ENCODE measurements at places on chromosomes 3 and 15.
A peak's percentile ranks its signal among the peaks of the same experiment; 100 is the strongest.

- no peak for DNase-seq
Observed at GRCh38 chr3:159805411-159805772, 183.2 kb upstream of the IL12A start.

DNA sequence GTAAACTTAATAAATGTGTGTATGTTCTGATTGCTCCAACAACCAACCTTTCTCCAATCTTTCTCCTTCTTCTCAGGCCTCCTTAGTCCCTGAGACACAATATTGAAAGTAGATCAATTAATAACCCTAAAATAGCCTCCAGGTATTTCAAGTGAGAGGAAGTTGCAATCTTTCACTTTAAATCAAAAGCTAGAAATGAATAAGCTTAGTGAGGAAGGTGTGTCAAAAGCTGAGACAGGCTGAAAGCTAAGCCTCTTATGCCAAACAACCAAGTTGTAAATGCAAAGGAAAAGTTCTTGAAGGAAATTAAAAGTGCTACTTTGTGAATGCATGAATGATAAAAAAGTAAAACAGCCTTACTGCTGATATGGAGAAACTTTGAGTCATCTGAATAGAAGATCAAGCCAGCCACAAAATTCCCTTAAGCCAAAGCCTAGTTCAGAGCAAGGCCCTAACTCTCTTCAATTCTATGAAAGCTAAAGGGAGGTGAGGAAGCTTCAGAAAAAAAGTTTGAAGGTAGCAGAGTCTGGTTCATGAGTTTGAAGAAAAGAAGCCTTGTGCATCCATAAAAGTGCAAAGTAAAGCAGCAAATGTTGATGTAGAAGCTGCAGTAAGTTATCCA lies 38.6 kb downstream of the CCDC80 start:
- no peak for DNase-seq

DNA sequence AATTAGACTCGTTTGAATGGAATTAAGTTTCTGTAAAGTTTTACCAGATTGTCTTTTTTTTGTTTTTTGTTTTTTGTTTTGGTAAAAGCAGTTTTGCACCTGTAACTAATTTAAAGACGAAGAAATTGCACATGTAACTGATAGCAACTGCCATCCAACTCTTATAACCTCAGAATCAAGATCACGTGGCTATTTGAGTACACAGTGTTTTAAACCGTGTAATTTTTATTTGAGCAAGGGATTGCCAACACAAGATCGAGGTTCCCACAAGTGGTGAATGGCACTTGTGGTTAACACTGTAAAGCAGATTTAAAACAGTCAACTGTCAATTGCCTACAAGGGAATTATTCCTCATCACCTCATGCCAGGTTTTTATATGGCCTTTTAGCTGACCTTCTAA lies 67.3 kb downstream of the PPARG start:
- no peak for DNase-seq

GRCh38 chr3:174253940-174254339 lies 605.2 kb upstream of the NAALADL2 start:
- no peak for DNase-seq

DNA sequence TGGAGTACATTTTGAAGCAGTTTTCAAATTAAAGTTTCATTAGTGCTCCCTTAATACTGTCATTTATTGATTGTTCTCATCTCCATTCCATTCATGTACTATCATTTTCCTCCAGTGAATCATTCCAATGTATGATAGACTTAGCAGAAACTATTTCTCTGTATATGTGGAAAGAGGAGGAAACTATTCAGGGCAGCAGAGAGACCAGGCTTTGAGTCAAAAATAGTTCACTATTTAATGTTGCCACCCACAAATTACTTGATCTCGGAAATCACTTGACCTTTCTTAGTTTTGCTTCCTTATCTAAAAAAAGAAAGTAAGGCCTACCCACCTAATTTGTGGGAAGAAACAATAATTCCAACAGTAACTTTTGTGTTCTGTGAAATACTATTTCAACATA lies 610.5 kb upstream of the ZNF385D start:
- no peak for DNase-seq

DNA sequence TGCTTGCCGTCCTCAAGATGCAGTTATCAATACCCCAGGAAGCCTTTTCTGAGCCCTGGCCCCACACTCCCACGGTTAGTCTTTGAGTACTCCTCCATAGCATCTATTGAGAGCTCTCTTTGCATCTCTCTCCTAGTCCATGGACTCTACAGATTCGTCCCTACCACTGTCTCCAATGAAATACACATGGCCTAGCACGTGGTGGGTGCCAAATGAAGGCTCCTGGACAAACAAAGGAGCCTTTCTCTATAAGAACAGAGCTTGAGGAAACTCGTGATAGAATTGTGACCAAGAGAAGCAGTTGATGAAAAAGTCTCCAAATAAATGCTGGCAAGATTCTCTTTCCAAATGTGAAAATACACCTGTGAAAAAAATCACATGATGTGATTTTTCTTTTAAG lies 166.1 kb downstream of the GABRG3 start:
- no peak for DNase-seq

- no peak for DNase-seq
Observed at GRCh38 chr3:98966862-98967546, 65.5 kb upstream of the DCBLD2 start.

- no peak for DNase-seq
Observed at GRCh38 chr15:76517910-76518309, 181.3 kb downstream of the ISL2 start.

DNA sequence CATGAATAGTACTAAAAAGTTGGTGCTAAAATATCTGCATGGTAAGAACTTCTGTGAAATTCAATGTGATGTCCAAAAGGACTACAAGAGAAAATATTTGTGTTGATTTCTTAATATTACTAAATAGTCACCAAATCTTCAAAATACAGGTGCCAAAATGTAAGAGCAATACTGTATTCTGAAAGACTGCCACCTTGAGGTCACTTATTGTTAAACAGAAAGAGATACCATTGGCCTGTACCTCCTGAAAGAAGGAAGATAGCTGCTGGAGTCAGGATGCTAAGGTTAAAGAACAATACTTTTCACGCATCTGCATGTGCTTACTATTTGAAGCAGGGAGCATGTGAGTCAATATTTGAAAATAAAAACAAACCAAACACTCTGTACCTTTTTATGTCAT lies 72.0 kb upstream of the LSAMP start:
- DNase-seq: no peak

DNA sequence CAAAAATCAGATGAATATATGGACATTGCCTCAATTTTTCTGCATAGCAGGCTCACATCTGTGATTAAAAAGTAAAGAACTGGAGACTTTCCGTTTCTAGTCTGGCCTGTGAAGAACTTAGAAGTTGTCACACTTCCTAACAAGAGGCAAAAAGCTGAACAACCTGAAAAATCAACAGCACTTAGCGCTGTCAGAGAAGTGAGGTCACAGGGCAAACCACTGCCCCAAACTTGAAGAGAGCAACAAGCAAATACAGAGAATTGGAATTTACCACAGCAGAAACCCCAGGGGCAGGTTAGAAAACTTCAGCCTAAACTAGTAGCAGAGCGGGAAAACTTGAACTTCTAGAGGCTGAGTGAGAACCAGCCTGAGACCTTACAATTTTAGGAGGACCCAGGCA lies 38.9 kb downstream of the CCDC54 start:
- DNase-seq: no peak

- no peak for DNase-seq
Observed at GRCh38 chr15:37773111-37773860, 161.2 kb upstream of the TMCO5A start.

GRCh38 chr3:196994056-196994455 lies 25.4 kb upstream of the PIGZ start:
- DNase-seq: no peak

DNA sequence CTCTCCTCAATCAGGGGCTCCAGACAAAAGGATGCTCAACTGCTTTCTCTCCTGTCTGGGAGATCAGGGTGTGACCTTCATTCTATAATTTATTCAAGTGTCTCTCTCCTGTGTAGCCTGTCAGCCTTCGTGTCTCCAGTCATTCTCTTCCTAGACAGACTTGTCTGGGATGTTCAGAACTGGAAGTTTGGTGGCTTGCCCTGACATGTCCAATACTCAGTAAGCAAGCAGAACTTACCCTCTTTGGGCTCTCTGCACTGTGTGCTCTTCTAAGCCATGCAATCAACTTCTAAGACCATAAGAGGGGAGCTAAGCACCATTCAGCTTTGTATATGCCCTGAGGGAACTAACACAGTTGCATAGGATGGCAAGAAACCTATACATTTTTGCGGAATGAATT lies 14.1 kb downstream of the ACKR2 start:
- DNase-seq: no peak

DNA sequence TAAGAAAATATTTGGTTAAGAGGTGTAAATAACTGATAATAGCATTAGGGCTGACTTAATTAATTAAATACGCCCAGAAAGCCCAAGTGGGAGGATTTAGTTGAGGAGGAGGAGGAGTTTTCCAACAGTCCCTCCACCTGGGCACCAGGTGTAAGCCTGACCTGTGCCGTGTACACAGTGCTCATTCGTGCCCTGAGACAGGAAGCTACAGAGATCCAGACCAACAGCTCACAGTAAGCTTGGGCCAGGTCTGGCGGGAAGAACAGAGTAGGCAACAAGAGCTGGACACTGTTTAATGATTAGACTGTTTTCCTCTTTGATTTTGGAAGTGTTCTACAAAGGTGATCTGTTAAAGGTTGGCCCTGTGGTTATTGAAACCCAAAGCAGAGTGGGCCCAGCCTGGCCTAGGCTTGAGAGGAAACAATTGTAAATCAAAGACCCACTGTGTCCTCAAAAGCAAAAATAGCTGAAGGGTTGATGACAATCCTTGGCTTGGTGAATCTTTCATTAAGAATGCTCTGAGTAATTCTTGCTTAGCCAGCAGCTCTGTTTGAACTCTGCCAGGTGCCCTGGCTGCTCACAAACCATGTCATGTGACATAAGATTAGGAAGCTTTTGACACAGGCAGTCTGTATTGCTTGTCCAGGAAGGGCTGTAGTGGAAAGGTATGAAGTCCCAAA lies 13.8 kb downstream of the SQOR start:
- no peak for DNase-seq

- DNase-seq: peak; percentile 81
Observed at GRCh38 chr15:75732809-75733451, 20.3 kb upstream of the CSPG4 start.

DNA sequence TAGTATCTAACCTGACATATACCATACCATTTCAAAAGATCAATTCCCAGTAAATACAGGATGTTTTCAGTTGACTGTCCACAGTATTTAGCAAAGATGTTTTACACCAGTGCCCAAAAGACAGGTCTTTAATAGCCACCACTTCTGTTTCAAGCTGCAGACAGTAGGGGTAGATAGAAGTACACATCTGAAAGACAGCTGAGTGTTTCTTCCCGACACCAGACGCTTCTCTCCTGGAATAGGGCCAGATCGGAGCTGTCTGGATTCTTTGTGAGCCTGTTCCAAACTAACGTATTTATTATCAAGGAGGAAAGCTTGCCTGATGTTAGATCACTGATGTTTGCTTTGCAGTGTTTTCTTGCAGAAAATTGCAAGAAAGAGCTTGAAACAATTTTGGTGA lies 136.1 kb upstream of the RBMS3 start:
- DNase-seq: peak; percentile 45
